Suprapubic skin (tissue), 4 donors: ENCODE measurements at places on chromosomes 7 and 10. TPM values are rescaled to one million over a fixed set of nuclear protein-coding genes. Genes with fewer than 3 reads are reported as not detected.

DNA sequence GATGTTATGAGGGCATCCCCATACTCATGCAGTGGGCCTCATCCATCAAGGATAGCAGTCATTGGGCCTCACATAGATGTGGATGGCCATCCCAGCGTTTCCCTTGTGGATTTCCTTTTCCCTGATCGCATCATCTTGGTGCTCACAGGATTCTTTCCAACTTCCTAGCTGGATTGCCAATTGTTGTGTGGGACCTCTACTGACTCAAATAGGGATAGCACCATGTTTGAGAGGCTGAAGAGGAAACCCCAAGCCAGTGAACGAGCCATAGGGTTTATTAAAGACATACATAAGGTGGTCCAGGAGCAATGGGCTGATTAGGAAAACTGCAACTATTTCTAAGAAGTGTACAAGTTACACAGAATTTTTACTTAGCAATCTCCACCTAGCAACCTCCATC, 21.8 kb downstream of the ASZ1 start:
- no peaks in the 10 kb centered on the region for H3K4me1 ChIP-seq
- no peak overlapping the region for H3K27ac ChIP-seq
- no peaks in the 10 kb centered on the region for H3K27me3 ChIP-seq
- DNase-seq, result no peak

- H3K27me3 ChIP-seq, result peaks cover 6% of the 10 kb centered on the region
- H3K27ac ChIP-seq, result no peak overlapping the region
- H3K4me3 ChIP-seq, result no peak overlapping the region
- H3K4me1 ChIP-seq, result peaks cover 9% of the 10 kb centered on the region
- no peaks in the 10 kb centered on the region for H3K36me3 ChIP-seq
- DNase-seq, result no peak
These were observed 307.6 kb downstream of the FGFR2 start for GRCh38 chr10:121290674-121291073.

GRCh38 chr7:55309040-55309991, 55.8 kb upstream of the LANCL2 start:
- H3K36me3 ChIP-seq, result no peaks in the 10 kb centered on the region
- no peak overlapping the region for H3K27ac ChIP-seq
- no peaks in the 10 kb centered on the region for H3K27me3 ChIP-seq
- no peaks in the 10 kb centered on the region for H3K4me1 ChIP-seq
- no peak for DNase-seq
- no peak overlapping the region for H3K4me3 ChIP-seq

DNA sequence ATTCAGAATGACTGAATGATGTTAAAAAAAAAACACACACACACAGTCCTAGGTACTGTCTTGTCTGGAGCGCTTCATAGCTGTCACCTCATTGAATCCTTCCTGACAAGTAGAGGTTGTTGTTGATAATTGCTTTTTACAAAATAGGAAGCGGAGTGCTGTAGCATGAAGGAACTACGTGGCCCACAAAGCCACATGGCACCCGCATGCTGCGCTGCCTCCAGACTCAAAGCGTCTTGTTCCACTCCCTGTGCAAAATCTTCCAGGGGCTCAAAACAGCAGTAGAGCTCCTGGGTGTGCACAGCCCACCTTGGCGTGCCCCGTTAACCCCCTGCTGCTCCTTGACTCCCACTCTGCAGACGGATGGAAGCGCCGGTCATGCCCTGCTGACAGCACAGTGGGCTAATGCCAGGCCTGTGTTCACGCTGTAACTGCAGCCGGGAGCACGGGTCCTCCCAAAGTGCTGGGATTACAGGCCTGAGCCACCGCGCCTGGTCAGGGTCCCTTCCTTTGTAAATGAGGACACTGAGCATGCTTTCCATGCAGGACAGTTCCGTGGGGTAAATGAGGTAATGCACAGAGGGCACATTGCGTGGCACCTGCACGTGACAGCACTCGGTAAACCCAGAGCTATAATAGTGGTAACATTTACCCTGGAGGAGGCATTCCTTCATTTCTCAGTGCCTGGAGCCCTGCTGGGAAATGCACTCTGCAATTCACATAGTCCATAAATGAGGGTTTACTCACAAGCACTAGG, 91.1 kb upstream of the GNA12 start:
- peaks cover 82% of the 10 kb centered on the region for H3K27me3 ChIP-seq
- no peak overlapping the region for H3K4me3 ChIP-seq
- DNase-seq, result no peak
- no peak overlapping the region for H3K27ac ChIP-seq
- H3K4me1 ChIP-seq, result no peaks in the 10 kb centered on the region
- H3K36me3 ChIP-seq, result no peaks in the 10 kb centered on the region

The ANXA8 gene
- total RNA-seq, result 144 TPM

DNA sequence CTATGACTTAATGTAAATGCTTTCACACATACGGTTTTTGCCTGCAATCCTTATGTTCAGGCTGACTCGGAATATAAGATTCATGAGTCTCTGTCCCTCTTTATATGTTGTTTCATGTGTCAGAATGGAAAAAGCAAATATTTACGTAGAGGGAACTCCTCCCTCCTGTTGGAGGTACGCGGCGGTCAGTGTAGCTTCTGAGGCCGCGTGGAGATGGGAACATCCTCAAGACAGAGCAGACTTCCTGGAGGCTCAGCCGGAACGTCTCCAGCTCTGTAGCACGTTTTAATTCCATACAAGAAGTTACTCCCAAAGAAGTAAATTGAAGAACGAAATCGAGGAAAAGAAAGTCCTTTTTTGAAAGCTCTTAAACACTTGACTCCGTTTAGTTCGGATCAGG, 248.3 kb downstream of the EBF3 start:
- no peaks in the 10 kb centered on the region for H3K4me1 ChIP-seq
- H3K27ac ChIP-seq, result no peak overlapping the region
